Endothelial cell (in vitro differentiated cells): ENCODE measurements at places on chromosomes 1 and 21. TPM values are rescaled to one million over a fixed set of nuclear protein-coding genes. Genes with fewer than 3 reads are reported as not detected.

Gene CTNNBIP1
- total RNA-seq = 106 TPM

DNA sequence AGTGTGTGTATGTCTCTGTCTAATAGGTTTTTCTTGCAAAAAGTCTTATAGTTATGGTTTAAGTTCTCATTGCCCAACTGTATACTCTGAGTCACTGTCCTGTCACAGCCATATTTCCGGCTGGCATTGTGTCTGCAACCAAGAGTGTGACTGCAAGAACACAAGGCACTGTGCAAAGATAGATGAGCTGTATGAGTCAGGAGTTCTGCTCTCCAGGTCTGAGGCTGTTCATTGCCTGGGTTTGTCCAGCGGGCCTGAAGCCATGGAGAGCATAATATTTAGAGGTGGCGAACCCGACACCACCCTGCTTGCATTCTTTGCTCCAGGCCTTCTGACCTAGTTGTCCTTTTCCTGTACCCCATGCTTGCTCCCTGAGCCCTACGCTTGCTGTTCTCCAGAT is 50.9 kb upstream of the CNIH3 start:
- DNase-seq = no peak
- no peaks in the 10 kb centered on the region for H3K27me3 ChIP-seq
- no peaks in the 10 kb centered on the region for H3K4me1 ChIP-seq
- H3K4me3 ChIP-seq = no peak overlapping the region
- H3K36me3 ChIP-seq = no peaks in the 10 kb centered on the region

GRCh38 chr1:42152119-42152518 is 1.1 kb upstream of the GUCA2B start:
- H3K27me3 ChIP-seq = peaks cover 8% of the 10 kb centered on the region
- DNase-seq = no peak
- no peak overlapping the region for H3K4me3 ChIP-seq
- H3K4me1 ChIP-seq = no peaks in the 10 kb centered on the region
- H3K36me3 ChIP-seq = no peaks in the 10 kb centered on the region

GRCh38 chr1:230518511-230518910 is 92.4 kb upstream of the PGBD5 start:
- no peak for DNase-seq
- no peak overlapping the region for H3K27ac ChIP-seq
- H3K4me1 ChIP-seq = peaks cover 5% of the 10 kb centered on the region
- H3K4me3 ChIP-seq = no peak overlapping the region
- peaks cover 1% of the 10 kb centered on the region for H3K27me3 ChIP-seq
- no peaks in the 10 kb centered on the region for H3K36me3 ChIP-seq

Gene HCRTR1
- total RNA-seq = not detected

DNA sequence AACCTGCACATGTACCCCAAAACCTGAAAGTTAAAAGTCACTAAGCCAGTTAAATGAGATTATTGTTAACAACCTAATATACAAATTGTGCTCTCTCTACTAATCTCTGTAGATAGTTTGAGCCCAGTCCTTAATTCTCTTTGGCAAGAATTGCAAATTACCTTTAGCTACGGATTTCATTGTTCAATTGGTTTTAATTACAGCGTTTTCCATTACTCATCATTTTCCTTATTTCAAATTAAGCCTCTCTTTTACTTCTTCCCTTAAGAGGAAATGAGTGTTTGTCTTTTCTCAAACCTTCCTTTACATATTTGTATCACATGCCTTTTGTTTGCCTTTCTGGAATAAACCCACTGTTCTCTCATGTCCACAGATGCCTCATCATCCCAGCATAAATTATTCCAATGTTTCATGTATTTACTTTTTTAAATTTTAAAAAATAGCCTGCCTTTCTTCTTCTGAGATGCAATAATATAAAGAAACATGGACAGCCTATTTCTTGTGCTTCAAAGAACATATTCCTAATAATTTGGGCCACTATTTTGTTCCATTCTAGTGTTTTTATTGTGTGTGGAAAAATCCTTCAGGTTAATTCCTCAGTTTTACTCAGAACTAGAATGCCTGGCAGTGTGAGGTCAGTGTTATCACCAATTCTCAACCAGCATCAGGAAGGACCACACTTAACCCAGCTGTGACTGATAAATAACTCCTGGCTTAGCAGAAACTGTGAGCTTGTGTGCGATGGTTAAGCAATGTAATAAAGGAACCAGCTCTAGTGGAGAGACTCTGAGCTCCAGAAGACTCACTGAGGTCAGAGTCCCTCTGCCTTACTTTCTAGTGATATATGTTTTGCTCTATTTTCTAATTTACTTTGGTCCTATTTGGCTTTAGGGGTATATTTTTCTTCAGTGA is 600.5 kb downstream of the LTN1 start:
- no peaks in the 10 kb centered on the region for H3K36me3 ChIP-seq
- no peak overlapping the region for H3K4me3 ChIP-seq
- no peaks in the 10 kb centered on the region for H3K4me1 ChIP-seq
- DNase-seq = no peak
- no peak overlapping the region for H3K27ac ChIP-seq

- H3K36me3 ChIP-seq = no peaks in the 10 kb centered on the region
- peaks cover 9% of the 10 kb centered on the region for H3K27me3 ChIP-seq
- H3K27ac ChIP-seq = no peak overlapping the region
- peaks cover 20% of the 10 kb centered on the region for H3K4me1 ChIP-seq
These were observed 596 bp downstream of the ITGB2 start for GRCh38 chr21:44919913-44920693.

Gene TMEM240
- total RNA-seq = 6.6 TPM

Gene RGS18
- total RNA-seq = not detected

Gene VPS72
- total RNA-seq = 83.5 TPM

- H3K27ac ChIP-seq = no peak overlapping the region
- H3K4me3 ChIP-seq = no peak overlapping the region
- no peaks in the 10 kb centered on the region for H3K4me1 ChIP-seq
- DNase-seq = peak; percentile 46
These were observed 52.7 kb downstream of the VWA5B1 start for GRCh38 chr1:20343149-20343937.

GRCh38 chr1:58067082-58067481 is 479.4 kb downstream of the OMA1 start:
- H3K27ac ChIP-seq = no peak overlapping the region
- H3K27me3 ChIP-seq = peaks cover 1% of the 10 kb centered on the region
- no peaks in the 10 kb centered on the region for H3K36me3 ChIP-seq
- H3K4me3 ChIP-seq = no peak overlapping the region
- H3K4me1 ChIP-seq = peaks cover 8% of the 10 kb centered on the region

DNA sequence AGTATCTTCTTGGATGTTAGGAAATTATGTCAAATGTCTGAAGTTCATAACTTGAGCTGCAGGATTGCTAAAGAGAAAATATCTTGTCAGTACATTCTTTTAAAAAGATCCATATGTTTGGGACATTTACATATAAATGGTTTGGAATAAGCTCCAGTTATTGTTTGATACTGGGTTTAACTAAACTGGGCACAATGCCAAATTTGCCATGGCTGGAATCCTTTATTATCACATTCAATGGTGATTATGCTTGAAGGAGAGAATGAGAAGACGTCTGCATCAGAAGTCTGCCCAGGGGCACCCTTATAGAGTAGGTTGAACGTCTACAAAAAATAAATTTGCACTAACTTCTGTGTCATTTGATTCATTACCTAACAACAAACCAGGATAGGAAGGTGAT is 652.5 kb downstream of the AMY1C start:
- no peak overlapping the region for H3K4me3 ChIP-seq
- H3K36me3 ChIP-seq = no peaks in the 10 kb centered on the region
- H3K27ac ChIP-seq = no peak overlapping the region

DNA sequence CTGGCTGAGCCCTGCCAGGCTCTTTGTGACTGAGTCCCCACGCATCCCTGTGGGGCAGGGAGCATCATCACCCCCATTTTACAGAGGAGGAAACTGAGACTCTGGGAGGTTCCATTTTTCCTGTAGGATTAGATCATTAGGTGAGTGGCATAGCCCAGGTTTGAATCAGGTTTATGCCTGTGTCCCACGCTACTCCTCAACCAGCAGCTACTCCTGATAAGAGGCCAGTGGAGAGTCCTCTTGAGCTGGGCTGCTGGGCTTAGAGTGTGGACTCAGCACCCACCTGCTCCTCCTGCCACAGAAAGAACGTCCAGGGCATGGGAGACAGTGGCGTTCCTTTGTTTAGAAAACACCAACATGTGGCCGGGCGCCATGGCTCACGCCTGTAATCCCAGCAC is 30.7 kb downstream of the TNFRSF1B start:
- H3K27me3 ChIP-seq = peaks cover 4% of the 10 kb centered on the region
- DNase-seq = no peak
- H3K4me1 ChIP-seq = peaks cover 8% of the 10 kb centered on the region

GRCh38 chr1:86110451-86111129 is 46.0 kb downstream of the COL24A1 start:
- no peak overlapping the region for H3K4me3 ChIP-seq
- H3K4me1 ChIP-seq = no peaks in the 10 kb centered on the region
- no peak for DNase-seq
- H3K36me3 ChIP-seq = no peaks in the 10 kb centered on the region

DNA sequence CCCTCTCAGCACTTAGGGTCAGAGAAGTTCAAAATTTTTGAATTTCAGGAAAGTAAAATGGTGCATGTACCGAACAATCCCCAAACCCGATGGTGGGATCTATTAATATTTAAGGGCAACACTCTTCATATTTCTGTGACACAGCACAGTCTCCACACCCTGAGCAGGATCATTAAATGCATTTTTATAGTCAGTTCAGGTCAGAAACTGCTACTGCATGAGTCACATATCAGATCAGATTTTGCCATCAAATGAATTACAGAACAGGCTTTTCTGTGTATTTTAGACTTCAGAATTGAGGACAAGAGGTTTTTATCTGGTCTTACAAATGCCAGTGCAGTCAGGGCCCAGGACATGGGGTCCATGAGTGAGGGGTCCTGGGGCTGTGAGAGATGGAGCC is 79.2 kb downstream of the RIPK4 start:
- H3K27me3 ChIP-seq = peaks cover 11% of the 10 kb centered on the region
- no peak for DNase-seq
- H3K36me3 ChIP-seq = peaks cover 3% of the 10 kb centered on the region
- H3K27ac ChIP-seq = no peak overlapping the region
- no peak overlapping the region for H3K4me3 ChIP-seq
- H3K4me1 ChIP-seq = peaks cover 28% of the 10 kb centered on the region

DNA sequence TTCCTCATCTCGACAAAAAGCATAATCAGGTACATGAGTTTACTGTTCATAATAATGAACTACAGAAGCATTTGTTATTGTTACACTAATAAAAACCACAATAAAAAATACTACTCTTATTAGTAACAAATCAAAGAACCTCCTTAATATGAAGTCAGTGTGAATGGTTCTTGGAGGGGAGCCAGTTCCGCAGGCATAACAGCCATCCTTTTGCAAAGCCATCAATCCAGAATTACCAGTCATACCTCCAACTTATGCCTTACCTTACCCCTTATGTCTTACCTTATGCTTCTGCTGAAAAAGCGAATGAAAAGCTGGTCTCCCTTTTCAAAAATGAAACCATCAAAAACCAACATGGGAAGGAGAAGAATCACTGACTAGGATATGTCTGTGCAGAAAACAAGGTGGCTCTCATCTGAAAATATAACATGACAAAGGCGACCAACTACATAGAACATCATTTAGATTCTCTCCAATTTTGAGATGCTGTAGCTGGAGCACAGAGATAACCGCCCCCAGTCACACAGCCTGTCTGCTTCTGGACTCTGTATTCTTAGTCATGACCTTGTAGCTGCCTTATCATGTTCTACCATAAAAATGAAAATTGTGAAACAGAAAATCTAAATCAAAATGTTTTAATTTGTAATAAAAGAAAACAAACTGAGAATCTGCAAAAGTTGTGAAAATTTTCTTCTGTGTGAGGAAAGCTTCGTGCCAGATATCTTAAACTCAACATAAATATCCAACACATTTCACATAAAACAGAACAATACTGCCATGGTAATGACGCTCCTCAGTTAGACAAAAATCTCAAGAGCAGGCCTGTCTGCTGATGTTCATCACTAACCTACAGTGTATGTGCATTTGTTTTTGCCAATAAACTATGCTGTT is 438.2 kb downstream of the SMYD3 start:
- H3K36me3 ChIP-seq = peaks cover 3% of the 10 kb centered on the region
- no peak for DNase-seq
- H3K27me3 ChIP-seq = peaks cover 8% of the 10 kb centered on the region
- H3K4me1 ChIP-seq = peaks cover 47% of the 10 kb centered on the region
- no peak overlapping the region for H3K4me3 ChIP-seq

Gene JAM2
- total RNA-seq = 0.77 TPM

DNA sequence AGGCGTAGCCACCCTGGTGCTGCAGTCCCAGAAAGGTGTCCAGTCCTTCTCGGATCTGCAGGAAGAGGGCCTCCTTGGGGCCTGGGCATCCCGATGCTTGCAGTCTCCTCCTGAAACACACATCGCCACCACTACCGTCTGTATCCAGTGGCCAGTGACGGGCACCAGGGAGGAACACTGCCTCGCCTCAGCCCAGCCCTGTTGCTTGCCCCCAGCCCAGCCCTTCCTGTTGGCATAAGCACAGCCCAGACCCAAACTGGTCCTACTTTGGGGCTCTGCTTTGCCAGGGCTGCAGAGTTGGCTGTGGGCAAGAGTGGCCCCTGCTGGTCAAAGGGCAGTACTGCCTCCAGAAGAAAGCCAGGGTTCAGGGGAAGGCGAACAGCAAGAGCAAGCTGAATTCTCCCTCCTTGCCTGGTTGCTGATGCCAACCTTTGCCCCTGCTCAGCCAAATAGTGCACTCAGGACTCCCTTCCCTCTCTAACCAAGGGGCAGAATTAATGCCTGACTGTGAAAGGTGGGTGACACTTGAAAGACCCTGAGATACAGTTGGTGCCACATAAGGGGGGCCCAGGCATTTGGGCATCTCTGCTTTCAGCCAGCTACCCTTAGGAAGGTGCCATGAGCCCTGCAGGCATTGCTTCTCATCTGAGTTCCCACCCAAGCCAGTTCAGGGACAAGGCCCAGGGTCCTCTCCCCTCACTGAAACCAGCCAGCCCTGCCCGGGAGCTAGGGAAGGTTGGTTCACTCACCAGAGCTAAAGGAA is 11.1 kb upstream of the ARHGEF2 start:
- H3K4me3 ChIP-seq = peak overlapping the region; percentile 62
- peak; percentile 80 for DNase-seq
- H3K36me3 ChIP-seq = peaks cover 4% of the 10 kb centered on the region
- H3K27ac ChIP-seq = no peak overlapping the region

DNA sequence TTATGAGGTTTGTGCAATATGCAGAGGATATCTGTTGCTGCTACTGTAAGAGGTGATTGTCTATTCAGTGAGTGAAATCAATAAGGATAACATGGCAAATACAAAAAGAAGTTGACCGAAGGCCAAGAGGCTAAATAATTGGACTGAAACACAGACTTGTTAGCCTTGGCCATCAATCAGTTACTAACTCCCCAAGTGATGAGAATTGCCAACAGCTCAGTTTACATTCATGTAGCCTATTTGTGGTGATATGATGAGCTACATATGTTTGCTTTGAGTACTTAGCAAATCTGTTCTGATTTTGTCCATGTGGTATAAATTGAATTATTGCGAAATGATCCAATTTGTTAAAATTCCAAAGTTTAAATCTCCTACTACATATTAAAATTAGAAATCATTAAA is 68.6 kb upstream of the VAV3 start:
- H3K4me3 ChIP-seq = no peak overlapping the region
- peaks cover 23% of the 10 kb centered on the region for H3K4me1 ChIP-seq
- no peaks in the 10 kb centered on the region for H3K27me3 ChIP-seq
- no peak for DNase-seq
- H3K27ac ChIP-seq = no peak overlapping the region
- no peaks in the 10 kb centered on the region for H3K36me3 ChIP-seq

GRCh38 chr21:38905328-38905727 is 99.6 kb downstream of the ETS2 start:
- H3K36me3 ChIP-seq = no peaks in the 10 kb centered on the region
- H3K4me3 ChIP-seq = no peak overlapping the region
- no peaks in the 10 kb centered on the region for H3K4me1 ChIP-seq
- H3K27ac ChIP-seq = no peak overlapping the region
